ENCODE measurements at places on chromosomes 1 and 21.

DNA sequence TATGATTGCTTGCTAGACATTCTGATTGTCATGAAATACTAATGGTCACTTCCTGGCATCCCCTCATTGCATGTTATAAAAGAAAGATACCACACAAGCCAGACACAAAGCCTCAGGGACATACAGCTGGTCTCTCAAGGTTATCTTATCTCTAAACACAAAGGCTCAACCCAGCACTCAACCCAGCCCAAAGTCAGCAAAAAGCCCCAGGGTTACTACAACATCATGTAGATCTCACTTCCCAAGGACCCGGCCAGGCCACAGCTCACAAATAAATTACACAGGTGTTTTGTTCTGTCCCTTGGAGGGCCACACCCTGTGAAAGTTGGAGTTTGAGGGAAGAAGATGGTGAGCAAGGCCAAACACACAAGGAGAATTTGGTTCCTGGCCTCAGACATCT lies 109.7 kb upstream of the BARHL2 start:
- DNase-seq, result no peak

- DNase-seq, result no peak
Observed at GRCh38 chr1:147598621-147599361, 57.5 kb downstream of the BCL9 start.

GRCh38 chr1:9395018-9395417 lies 102.3 kb downstream of the SPSB1 start:
- no peak for DNase-seq

DNA sequence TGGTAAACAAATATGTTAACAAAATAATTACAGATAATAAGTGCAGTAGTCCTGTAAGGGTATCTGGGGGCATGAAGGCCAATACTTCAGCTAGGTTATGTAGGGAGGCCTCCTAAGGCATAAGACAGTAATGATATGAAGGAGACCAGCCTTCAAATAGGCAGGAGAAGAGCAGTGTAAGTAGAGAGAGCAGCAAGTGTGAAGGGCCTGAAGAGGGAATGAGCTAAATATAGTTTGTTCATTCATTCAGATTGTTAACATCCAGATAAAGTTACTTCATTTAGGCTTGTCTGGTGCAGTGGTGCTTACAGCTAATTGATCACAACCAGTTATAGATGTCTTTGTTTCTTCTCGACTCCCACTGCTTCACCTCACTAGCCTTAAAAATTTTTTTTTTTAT lies 71.1 kb downstream of the EPB41 start:
- no peak for DNase-seq

DNA sequence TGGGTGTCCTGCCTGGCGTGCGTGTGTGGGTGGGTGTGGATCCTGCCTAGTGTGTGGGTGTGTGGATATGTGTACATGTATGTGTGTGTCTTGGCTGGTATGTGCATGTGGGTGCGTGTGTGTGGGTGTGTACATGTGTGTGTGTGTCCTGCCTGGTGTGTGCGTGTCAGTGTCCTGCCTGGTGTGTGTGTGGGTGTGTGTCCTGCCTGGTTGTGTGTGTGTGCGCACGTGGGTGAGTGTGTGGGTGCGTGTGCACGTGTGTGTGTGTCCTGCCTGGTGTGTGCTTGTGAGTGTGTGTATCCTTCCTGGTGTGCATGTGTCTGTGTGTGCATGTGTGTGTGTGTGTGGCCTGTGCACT lies 60.1 kb downstream of the PRDM16 start:
- no peak for DNase-seq

DNA sequence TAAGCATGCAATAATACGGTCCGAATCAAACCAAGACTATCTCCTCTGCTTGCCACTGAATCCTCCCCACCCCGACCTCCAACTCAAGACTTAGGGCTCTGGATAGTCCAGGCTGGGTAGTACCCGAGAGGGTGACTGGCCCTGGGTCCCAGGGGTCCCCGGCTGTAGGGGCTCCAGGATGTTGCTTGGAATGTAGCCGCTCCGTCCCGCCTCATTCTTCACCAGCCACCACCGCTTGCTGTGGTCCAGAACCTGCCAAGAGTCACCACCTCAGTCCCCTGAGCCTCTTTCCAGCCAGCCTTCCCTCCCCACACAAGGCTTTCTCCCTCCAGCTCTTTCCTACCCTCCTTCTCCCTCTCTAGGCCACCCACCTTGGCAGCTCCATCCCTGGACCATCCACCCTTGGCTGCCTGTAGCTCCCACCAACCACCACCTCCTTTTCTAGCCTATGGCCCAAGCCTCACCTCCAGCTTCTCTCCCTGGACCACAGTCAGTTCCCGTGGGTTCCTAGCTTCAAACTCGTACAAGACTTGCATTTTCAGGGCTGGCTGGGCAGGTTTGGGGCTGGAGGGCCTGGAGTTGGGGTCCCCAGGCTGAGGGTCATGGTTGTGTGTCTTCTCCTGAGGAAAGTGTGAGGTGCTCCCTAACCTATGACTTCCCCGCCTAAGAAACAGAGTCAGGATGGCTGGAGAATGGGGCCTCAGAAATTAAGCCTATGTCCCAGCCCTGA lies 10.9 kb upstream of the GSTM3 start:
- no peak for DNase-seq

GRCh38 chr21:16841975-16842695 lies 670.7 kb upstream of the CXADR start:
- DNase-seq, result no peak

DNA sequence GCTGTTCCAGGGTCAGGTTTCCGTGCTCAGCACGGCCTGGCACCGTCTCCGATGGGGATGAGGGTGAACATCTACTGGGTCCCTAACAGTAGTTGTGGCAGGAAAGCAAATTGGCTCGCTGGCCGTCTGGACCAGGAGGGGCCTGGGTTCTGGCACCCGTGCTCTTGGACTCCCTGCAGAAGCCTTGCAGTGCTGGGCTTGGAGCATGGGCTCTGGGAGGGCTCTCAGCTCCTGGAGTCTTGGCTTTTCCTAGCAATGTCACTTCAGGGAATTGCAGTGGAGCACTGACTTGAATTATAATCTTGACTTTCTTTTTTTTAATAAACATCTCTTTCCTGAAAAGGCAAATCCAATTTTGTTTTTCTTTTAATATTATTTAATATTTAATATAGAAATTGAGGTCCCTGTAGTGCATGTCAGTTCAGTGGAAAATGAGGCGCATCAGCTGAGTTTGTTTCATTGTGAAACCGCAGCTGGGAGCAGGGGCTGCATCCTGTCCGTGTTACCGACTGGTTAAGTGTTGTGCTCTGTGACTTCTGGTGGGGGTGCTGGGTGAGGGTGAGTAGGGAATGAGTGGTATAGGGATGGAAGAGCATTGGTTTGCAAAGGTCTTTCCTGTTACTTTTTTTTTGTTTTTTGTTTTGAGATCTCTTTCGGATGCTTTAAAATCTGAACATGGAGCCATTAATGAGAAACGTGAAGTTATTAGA lies 64.1 kb downstream of the PEX14 start:
- DNase-seq, result no peak

DNA sequence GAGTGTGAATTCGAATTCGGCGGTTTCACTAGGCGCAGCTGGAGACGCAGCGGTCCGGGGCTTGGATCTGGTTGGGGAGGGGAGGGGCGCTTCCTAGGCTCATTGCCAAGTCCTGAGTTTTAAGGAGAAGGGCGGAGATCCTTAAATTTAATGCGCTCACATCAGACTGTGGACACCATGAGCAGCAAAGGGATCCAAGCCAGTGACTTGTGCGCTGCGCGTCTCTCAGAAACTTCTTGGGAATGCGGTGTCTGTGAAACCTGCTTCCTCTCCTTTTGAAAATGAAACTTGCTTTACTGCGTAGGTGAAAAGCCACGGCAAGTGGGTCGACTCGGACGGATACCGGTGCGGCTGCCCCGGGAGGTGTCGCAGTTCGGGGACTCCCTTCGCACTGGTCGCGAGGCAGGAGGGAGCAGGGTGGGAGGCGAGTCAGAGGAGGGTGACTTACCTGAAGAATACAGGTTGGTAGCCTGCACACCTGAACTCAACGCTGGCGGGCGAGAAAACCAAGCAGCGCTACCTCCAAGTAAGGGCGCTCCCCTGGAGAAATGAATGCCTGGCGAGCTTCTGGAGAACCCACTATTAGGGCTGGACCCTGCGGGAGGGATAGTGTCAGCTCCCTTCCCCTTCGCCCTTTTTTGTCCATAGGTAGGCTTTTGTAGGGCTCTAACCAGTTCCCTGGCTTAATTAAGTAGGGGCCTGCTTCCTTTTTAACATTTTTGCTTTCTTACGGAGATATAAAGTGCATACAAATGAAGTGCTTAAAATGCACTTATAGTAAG lies 992 bp downstream of the TENT5C start:
- DNase-seq, result peak; percentile 31

GRCh38 chr1:243428617-243429342 lies 172.9 kb downstream of the SDCCAG8 start:
- DNase-seq, result no peak

DNA sequence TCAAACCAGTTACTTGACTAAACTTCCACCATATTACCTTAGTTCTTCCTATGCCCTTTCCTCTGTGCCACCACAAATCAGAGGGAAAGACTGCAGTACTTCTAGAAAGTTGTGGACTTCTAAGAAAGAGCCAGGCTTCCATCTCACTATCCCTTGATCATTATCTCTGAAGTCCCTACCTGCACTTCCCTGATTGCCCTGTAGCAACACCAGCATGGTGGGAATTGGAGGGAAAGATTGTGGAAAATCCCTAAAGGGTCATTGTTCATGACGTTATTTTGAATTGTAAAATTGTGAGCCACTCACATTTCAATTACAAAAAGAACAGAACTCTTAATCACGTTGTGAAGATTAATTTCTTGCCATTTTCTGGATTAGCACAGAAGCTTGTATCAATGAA lies 23.4 kb upstream of the KIAA1614 start:
- no peak for DNase-seq

DNA sequence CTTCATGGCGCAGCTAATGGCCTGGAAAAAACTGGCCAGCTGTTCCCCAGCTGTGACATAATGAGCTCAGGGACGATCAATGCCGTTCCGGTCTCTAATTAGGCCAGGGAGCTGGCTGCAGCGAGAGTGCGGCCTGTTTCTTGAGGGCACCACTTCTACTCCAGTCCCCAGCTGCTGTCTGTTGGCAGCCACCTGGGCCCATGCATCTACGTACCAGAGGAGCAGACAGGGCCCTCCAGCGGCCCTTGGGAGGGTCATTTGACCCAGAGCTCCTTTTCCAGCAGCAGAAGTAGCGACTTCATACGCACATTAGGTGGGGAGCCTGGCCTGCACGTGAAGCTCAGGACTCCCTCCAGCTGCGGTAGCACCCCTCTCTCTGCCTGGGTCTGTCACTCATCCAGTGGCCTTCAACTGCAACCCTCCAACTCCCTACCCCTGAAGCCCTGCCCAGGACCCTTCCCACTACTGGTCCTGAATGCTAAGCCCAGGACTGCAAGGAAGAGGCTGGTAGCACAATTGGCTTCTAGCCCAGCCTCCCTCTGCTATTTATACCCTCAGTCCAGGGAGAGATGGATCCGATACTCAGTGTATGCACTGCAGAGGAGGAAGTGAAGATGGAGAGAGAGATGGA lies 9.1 kb upstream of the GPR61 start:
- DNase-seq, result no peak

DNA sequence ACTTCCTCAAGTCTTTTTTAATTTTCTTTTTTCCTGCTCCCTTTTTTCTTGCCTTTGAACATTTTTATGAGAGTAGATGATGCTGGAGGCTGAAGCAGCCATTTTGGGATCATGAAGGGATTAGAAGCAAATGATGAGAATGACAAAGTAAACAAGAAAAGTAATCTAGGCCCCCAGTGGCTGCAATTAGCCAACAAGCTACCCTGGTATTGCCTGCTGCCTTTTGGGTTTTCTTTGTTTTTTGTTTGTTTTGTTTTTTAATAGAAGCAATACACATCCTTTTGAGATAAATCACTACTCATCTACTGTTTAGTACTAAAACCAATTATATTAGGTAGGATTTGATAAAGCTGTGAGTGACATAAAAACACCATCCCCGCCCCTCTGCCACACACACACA lies 280.7 kb upstream of the ADGRL2 start:
- no peak for DNase-seq

GRCh38 chr21:29224006-29224405 lies 74.7 kb upstream of the BACH1 start:
- DNase-seq, result no peak

- no peak for DNase-seq
Observed at GRCh38 chr1:216045400-216045799, 377.8 kb downstream of the USH2A start.

- no peak for DNase-seq
Observed at GRCh38 chr1:203627851-203628200, 1.2 kb downstream of the ATP2B4 start.

DNA sequence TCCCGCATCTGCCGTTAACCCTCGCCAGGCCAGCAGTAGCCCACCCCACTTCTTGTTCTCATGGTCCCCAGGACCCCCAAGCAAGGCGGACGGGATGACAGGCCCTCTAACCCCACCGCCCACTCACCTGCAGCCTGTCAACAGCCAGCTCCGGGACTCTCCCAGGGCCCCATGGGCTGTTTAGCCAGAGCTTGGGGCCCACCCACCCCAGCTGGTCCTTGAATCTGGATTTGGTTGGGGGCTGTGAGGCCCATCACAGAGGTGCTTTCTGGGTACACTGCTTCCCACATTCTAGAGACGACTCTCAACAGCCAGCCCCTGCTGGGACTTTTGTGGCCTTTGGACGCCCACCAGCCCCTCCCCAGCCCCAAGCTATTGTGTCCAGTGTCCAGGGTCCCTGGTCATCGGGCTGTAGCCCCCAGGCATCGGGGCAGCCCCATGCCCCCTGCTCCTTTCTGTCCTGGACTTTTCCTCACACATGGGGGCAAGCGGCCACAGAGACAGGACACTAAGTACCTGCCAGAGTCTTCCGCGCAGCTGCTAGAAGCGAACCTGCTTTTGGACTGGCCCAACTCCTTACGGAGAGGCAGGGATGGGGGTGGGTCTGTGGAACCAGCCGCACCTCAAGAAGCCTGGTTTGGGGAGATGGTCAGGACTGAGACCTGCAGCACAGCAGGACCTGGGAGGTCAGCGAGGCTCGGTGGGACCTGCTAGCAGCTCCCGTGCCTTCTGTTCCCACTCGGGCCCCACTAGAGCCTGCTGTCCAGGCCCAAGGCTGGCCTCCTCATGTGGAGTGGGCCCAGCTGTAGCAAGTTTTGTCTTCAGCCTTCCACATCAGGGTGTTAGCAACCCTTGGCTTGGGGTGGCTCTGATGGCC lies 208.1 kb upstream of the VAMP3 start:
- DNase-seq, result no peak

GRCh38 chr1:109113590-109114341 lies at the start of gene ELAPOR1:
TSS of gene ELAPOR1 (plus strand) at chr1:109114115. CDS start at chr1:109114184, 69 bp downstream.
- DNase-seq, result peak; percentile 73

DNA sequence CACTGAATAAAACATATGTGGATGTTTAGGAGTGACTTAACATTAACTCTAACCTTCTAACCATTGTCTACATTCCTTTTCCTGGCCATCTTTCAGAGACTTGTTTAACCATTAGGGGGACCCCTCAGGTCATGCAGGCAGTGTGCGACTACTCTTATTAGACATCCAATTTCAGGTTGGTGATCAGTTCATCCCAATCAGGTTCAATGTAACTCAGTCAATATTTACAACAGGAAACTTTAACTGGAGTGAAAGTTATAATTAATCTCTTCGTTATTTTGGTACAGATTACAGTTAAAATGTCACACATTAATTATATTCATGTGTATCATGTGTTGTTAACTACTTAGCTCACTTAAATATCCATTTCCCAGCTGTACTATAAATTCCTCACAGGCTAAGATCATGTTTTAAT lies 68.8 kb upstream of the RGS1 start:
- no peak for DNase-seq
